ENCODE measurements at places on chromosomes 13 and 19. TPM values are rescaled to one million over a fixed set of nuclear protein-coding genes. Genes with fewer than 3 reads are reported as not detected.

Gene SLC25A41
- total RNA-seq = not detected

Gene ZNF610
- total RNA-seq = 1.2 TPM

Gene FARP1
- total RNA-seq = 45.0 TPM

Gene B3GNT8
- 2.5 TPM for total RNA-seq

All from myometrial cell (primary cell).